Activated naive CD4-positive, alpha-beta T cell (primary cell): ENCODE measurements at places on chromosomes 11 and 22.

DNA sequence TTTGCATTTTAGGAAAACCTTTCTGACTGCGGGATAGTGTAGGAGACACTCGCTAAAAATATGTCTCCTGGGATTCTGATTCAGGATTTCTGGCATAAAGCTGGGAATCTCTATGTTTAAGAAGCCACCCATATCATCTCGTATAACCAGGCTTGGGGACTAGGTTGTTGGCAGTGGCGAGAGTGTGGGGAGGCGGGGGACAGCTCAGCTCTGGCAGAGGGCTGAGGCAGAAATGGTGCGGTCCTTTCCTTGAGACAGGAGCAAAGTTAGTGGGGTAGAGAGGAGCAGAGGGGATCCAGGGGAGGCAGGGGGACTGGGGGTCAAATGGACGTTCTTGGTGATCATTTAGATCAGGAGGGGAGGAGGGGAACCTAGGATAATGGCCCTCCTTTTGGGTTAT, 74.3 kb downstream of the TEAD1 start:
- DNase-seq = no peak

GRCh38 chr11:8671651-8672062, 10.8 kb downstream of the TRIM66 start:
- DNase-seq = no peak

DNA sequence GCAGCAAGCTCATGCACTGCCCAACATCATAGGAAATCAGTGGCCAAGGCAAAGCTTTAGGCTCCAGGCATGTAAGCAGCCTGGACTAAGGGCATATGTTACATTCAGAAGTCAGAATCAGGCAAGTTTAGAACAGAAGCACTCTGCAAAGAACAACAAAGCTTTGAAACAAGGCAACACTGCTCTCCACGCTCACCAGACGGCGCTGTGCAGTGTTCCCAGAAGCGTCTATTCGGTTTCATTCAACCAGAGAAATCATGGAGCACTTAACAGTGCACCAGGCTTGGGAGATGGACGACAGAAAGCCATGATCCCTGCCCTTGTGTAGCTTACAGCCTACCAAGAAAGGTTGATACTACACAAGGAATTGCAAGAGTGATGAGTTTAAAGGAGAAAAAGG, 555.8 kb downstream of the BUD13 start:
- DNase-seq = no peak

DNA sequence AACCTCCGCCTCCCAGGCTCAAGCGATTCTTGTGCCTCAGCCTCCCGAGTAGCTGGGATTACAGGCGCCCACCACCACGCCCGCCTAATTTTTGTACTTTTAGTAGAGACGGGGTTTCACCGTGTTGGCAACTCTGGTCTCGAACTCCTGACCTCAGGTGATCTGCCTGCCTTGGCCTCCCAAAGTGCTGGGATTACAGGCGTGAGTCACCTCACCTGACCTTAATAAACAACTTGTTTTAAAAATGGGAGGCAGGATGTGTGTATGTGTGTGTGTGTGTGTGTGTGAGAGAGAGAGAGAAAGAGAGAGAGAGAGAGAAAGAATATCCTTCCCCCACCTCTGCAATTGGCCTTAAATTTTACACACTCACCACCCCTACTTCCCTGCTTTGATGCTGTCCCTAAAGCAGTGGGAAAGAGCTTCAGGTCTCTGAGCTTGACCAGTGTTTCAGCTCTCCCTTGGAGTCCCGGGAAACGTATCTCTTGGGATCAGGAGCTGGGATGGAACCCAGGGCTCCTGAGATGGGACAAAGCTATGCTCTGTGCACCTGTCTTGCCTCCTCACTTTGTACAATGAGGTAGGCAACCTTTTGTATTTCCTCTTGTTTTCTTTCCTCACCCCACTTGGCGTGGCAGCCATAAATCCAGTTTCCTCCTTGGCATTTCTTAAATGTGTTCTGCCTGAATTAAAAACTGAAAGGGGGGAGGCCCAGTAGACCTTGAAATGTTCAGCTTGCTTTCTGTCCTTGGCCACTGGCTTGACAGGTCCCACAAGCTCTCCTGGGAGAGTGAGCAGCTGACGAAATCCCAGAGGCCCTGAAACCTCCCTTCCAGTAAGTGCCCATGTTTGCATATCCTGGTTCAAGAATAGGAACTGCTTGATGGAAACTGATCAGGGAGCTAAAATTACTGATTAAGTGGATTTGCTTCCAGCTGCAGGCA, 17.8 kb upstream of the XBP1 start:
- no peak for DNase-seq

- DNase-seq = no peak
Observed at GRCh38 chr11:2698386-2699184, 1.2 kb downstream of the KCNQ1OT1 start.

GRCh38 chr11:9760193-9760575, 96.3 kb downstream of the SWAP70 start:
- DNase-seq = no peak

DNA sequence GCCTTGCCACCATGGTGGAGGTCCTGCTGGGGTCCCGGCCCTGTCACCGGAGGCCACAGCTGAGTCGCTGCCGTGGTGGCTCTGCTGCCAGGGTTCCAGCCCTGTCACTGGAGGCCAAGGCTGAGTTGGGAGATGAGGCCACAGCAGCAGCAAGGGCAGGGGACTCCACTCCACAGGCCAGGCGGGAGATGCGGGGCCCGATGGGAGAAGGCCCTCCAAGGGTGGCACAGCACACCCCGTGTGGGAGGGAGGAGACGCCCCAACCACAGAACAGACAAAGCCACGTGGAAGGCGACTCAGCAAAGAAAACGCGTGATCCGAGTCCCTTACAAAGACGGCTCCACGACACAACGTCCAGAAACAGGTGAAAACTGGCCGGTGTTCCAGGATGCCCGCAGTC, 159.3 kb downstream of the BRD1 start:
- no peak for DNase-seq

GRCh38 chr11:16981651-16982194, 32.5 kb downstream of the PLEKHA7 start:
- DNase-seq = no peak

DNA sequence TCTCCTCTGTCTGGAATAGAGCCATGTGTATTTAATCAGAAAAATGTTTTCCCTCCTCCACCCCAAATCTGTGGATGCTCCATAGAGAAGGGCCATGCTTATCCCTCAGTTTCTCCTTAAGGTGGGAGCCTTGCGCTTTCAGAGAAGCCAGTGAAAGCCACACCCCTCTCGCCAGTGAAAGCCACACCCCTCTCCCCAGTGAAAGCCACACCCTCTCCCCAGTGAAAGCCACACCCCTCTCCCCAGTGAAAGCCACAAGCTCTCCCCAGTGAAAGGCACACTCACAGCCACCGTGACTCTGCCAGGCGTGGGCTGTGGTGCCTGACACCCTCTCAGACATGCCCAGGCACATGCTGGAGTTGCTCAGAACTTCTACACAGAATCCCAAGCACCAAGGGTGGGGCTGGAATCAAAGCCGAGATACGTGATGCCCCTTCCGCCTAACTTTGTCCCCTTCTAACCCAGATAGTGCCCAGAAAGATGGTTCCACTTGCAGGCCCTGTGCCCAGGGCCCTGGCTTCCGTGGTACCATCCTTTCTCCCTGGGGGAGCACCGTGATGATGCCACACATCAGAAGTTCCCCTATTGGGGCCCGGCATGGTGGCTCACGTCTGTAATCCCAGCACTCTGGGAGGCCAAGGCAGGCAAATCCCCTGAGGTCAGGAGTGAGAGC, 16.5 kb upstream of the PRR5 start:
- peak; percentile 66 for DNase-seq

GRCh38 chr11:8810540-8811301, 100.3 kb upstream of the AKIP1 start:
- no peak for DNase-seq

DNA sequence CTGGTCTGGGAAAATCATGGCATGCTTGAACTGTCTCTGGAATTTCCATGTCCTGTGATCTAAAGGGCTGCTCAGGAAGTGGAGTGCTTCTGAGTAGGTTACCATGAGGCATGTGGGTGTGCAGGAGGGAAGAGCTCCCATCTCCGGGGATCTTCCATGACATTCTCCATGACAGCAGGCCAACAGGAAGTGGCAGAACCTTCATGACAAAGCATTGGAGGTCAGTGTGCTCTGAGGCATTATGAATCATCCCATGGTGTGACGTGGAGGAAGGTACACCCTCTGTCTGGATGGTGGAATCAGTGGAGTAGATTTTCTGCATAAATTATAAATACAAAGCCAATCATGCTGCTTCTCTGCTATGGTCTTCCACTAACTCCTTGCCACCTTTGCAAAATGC, 139.6 kb upstream of the E2F8 start:
- DNase-seq = no peak

- no peak for DNase-seq
Observed at GRCh38 chr11:37026326-37026725, 428.3 kb upstream of the RAG2 start.

- no peak for DNase-seq
Observed at GRCh38 chr11:1569251-1569780, 2.8 kb downstream of the DUSP8 start.

GRCh38 chr22:30000566-30000965, 79.7 kb upstream of the HORMAD2 start:
- DNase-seq = no peak

DNA sequence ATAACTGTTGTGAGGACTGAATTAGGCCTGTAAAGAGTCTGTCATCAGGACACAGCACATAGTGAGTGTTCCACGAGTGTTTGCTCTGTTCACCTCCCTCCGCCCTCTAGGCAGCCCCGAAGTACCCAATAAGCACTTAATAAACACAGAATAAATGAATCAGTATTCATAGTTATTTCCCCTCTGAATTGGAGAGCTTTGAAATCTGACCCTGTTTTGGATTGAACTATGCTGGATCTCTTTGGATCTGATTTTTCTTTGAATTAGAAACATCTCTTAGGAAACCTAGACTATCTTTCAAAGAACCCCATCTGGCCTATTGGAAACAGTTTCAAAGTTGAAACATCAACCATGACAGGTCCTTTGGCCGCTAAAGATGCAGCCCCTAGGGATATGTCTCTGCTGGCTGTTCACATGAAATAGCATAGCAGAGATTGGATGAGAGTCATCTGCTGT, 615.5 kb downstream of the NTM start:
- no peak for DNase-seq

DNA sequence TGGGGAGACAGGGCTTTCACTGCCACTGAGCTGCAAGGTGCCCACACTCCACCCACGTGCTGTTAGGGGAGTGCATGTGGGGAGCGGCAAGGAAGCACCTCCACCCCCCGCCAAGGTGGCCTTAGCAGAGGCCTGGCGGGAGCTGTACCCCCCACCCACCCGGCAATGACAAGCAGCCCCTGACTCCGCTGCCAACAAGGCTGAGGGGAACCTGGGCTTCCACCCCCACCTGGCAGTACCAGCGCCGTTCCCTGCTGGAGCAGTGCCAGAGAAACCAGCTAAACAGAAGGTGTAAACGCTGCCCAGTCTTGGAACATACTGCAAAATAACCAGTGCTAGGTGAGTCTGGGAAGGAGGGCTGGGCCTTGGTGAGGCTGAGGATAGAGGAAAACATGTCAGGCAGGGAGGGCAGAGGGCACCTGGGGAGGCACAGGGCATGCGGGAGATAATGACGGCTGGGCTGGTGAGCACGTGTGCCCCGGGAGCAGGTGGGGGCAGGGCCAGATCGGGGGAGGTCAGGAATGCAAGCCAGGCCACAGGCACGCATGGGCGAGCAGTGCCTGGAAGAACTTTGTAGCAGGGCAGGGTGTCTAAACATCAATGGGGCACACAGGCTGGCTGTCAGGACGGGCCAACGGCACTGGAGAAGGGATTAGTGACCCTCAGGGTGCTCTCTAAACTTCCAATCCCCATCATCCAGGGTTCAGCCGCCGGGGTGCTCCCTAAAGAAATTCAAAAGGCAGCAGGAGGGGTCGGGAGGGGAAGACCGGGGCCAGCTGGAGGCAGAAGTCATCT, 6.6 kb downstream of the CERK start:
- no peak for DNase-seq

- no peak for DNase-seq
Observed at GRCh38 chr22:24953384-24954113, 1.0 kb downstream of the KIAA1671 start.

- no peak for DNase-seq
Observed at GRCh38 chr11:64044730-64045393, 9.1 kb downstream of the FLRT1 start.

GRCh38 chr22:24429411-24430365, 2.3 kb downstream of the ADORA2A start:
- DNase-seq = no peak

DNA sequence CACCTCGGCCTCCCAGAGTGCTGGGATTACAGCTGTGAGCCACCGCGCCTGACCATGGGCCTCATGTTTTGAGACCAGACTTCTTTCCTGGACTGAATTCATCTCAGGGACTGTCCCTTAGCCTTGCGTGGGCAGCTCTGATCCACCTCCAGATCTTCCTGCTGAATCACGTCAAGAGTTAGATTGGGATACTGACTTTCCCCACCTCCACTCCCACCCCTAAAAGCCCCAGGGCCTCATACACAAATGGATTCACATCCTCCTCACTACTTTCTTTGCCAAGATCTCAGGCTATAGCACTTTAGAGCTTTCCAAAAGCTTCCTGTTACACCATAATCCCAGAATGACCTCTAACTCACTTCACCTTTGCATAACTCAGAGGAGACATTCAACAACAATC, 12.1 kb downstream of the CCDC87 start:
- no peak for DNase-seq

DNA sequence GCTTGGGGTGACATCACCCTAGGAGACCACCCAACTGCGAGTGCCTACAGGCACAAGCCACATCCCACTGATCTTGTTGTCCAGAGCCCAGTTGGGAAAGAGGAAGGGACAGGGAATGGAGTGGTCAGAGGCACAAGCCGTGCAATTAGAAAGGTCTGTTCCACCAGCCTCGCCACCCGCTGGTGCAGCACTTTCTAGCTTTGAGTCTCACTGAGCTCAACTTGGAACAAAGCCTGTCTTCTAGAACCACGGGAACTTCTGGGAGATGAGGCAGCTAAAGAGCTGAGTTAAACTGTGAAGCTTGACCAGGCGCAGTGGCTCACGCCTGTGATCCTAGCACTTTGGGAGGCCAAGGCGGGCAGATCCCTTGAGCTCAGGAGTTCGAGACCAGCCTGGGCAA, 29.3 kb downstream of the TPBGL start:
- no peak for DNase-seq

GRCh38 chr11:102220728-102221467, 96.4 kb upstream of the BIRC3 start:
- no peak for DNase-seq

GRCh38 chr11:1970956-1971355, 23.8 kb downstream of the MRPL23 start:
- DNase-seq = no peak

DNA sequence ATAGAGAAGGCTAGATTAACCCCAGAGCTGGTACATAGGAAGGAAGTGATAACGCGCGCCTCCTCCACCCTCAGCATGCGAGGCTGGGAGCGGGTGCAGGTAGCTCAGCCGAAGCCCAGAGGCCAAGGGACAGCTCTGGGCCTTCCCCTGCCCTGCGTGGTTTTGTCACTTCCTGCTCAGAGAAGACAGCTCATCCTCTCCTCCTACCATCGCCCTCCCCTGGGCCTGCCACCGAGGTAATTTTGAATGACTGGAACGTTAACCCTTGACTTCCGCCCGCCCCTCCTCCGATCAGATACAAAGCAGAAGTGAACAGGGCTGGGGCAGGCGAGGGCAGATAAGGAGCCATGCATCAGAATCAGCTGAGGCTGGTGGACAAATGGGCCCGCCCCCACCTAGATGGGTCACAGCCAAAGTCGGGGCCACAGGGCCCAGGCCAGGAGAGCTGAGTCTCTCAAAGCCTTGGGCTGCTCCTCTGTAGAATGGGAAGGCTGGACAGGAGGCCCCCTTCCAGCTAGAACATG, 1.6 kb downstream of the RAC2 start:
- DNase-seq = peak; percentile 78
